ENCODE measurements at places on chromosomes 4 and X.

- no peak for ATAC-seq
Measured at GRCh38 chrX:14351611-14352303, 177.6 kb upstream of the GLRA2 start.

- ATAC-seq, result no peak
Measured at GRCh38 chr4:100651499-100652175, 133.8 kb upstream of the EMCN start.

- peak; percentile 87 for ATAC-seq
Measured at GRCh38 chr4:26028793-26029567, 115.0 kb downstream of the SMIM20 start.

DNA sequence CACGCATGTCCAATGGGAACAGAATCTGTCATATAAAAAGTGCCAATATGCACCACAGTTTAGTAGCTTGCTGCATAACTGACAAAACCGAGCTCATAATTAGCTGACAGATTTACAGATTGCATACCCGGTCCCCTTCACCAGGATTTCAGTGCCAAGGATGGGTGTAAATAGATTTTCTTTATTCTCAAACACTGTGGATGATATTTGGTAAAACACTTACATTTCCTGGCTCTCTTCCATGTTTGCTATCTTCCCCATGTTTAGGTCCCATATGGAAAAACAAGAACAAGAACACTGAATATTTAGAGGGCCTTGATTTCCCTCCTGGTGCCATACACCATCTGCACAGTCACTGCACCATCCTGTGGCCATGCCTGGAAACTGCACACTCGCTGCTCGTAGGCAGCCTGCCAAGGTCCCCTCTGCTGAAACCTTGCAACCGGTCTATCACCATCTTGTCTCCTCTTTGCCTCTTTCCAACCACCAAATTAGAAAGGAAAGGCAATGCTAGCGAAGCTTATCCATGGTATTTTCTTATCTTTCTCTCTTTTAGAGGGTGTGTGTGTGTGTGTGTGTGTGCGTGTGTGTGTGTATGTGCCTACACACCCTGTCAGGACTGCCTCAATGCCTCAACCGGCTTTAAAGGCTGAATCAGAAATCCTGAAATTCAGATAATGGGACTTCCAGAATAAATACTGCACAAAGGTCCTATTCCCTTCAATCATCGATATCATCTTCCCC is 124.2 kb upstream of the MBNL3 start:
- ATAC-seq, result peak; percentile 79

DNA sequence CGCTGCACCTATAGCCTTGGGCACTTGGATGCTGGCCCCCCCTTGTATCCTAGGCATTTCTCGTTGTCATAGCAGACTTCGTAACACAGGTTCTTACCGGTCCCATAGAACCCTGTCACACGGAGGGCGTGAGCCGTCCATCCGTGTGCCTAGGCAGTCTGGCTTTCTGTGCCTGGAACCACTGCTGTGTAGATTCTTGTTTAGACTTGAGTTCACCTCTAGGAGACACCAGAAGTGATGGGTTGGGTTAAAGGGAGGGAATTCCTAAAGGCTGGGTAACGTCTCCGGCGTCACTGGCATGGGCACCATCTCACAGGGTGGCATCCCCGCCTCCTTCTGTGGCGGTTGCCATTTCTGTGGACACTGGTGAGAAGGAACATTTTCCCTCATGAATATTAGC is 13.5 kb upstream of the NKX1-1 start:
- no peak for ATAC-seq

DNA sequence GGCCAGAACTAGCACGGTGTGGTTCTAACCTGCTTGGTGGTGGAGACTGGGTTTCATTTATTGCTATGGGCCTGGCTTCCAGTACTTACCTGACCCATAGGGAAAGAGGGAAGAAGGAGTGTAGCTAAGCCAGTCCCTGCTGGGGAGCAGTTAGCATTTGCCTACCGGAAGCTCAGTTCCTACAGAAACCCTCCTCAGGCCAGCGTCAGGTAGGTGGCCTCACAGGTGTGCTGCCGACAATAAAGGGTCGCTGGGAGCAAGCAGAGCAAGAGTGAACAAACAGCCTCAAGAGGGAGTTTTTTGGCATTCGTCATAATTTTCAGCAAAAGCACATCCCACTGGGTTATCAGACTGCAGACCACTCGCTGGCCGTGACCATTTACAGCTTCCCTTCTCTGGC is 740.6 kb upstream of the TENM3 start:
- ATAC-seq, result no peak

GRCh38 chr4:145230726-145231125 is 50.3 kb upstream of the OTUD4 start:
- ATAC-seq, result peak; percentile 52

- no peak for ATAC-seq
Measured at GRCh38 chr4:2194496-2194895, 47.4 kb downstream of the HAUS3 start.

DNA sequence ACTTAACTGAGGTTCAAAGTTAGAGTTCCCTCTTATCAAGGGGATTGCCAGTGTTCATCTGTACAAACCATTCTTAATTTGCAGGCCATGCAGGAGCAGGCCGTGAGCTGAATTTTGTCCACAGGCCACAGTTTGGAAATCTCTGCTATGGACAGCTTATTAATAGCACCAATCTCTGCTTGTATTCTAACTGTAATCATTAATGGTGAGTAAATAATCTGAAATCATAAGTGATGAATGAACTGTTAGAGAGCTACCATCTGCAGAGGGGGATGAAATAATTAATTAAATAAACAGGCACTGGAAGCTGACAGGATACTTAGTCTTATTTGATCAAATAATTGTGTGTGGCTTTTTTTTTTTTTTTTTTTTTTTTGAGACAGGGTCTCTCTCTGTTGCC is 48.5 kb upstream of the PDLIM3 start:
- no peak for ATAC-seq

DNA sequence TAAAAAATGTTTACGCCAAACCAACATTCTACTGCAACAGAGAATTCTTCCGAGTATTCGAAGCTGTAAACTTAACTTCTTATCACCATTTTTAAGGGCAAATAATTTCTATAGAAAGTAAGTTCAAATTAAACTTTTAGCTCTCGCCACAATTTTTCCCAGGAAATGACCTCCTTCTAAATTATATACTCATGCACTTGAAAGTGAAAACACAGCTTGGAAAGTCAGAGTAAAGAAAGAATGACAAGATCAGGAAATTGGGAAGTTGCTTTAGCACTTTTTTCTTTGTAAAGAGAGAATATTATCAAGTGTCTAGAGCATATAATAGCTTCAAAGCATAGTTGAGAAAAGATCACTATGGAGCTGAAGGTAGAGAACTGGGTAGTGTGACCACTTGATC is 1.2 kb downstream of the CYBB start:
- no peak for ATAC-seq

DNA sequence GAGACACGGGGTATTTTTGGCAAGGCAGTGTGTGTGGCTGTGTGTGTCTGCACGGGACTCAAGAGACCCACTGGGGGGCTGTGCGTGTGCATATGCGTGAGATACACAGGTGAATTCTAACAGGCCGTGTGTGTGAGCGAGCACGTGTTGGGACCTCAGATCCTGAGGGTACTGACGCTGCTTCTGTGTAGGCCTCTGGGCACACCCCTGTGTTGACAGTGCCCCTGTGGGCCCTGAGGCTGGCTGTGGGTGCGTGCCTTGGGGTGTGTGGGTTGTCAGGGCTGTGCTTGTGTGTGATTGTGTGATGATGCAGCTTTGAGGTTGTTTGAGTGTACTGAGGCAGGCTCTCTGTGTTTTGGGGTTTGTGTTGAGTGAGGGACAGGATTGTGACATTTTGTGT is 13.9 kb downstream of the FOXP3 start:
- no peak for ATAC-seq

- no peak for ATAC-seq
Measured at GRCh38 chr4:185567381-185568376, 32.4 kb upstream of the PDLIM3 start.

GRCh38 chr4:53075162-53075785 is 213.2 kb downstream of the RASL11B start:
- no peak for ATAC-seq

GRCh38 chr4:185638093-185638492 is 102.8 kb upstream of the PDLIM3 start:
- ATAC-seq, result no peak

- no peak for ATAC-seq
Measured at GRCh38 chr4:53043891-53044650, 182.0 kb downstream of the RASL11B start.

Data from SK-N-SH treated with all-trans-retinoic acid at 6 μM for 48 hours (cell line).